CD8-positive, alpha-beta memory T cell (primary cell): ENCODE measurements at places on chromosomes 7 and 10.
A peak's percentile ranks its signal among the peaks of the same experiment; 100 is the strongest.

DNA sequence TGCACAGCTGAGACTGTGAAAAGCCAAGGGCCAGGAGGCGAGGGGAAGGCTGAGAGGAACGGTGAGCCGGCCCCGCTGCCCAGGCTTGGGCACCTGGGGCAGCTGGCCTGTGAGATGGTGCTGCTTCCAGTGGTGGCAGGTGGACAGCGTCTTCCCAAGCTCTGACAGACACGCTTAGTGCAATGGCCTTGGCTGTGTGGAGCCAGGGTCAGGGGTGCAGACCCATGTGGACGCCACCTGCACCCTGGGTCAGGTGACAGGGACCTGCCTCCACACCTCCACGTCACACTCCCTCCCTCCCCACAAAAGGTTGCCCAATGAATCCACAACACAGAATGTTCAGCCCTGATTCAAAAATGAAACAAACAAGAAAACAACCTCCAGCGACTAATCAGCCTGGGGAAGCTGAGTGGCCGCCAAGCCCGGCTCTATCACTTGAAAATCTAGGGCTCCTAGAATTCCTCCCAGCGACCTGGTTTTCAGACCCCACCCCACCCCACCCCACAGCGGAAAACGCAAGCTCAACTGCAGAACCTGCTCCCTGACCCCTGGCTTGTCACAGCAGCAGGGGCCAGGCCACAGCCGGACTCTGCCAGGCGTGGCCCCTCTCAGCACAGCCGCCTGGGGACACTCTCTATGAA, 54.3 kb downstream of the PRKAG2 start:
- DNase-seq: no peak

GRCh38 chr10:4825868-4826791, at the start of gene AKR1E2:
AKR1E2 (plus strand) TSS chr10:4826207; CDS start chr10:4826325, 118 bp downstream.
- DNase-seq: peak; percentile 8

DNA sequence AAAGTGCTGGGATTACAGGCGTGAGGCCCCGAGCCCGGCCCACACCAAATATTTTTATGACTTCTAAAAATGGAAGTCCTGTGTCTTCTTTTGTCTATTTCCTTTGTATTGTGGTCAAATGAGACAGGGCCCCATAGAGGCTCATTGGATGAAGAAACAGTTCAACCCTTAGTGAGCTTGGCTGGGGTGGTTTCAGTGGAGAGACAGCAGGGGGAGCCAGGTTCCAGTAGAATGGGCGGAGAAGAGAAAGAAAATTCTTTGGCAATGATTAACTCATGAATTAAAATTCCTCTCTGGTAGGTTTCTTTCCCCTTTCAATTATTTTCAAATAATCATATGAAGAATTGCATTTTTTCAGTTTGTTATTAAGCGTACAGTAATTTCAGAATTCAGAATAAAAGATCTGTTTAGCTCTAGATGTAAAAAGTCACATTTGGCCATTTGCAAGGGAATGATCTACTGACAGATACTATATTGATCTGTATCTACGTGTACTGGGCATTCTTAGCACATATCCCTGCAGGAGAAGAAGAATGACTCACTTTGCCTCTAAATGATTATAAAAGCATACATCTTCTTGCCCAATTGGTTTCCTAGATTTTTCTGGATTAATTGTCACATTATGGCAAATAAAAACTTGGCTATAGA, 43.2 kb downstream of the PNLIPRP3 start:
- no peak for DNase-seq

DNA sequence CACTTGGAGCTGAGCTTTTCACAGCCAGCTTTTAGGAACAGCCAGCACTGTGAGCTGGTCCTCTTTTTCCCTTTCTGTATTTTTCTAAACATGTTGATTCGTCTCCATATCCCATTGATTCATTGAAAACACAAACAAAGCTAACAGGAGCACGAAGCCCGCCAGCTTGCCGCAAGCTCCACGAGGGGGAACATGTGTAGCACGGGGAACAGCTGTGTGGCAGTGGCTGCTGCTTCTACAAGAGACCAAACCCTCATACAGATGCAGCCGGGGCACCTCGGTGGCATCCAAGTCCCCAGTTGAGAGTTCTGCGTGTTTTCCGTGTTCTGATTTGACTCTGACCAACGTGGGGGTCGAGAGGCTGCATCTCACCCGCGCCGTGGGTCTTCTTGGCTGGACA, 80.8 kb upstream of the SH2B2 start:
- no peak for DNase-seq

DNA sequence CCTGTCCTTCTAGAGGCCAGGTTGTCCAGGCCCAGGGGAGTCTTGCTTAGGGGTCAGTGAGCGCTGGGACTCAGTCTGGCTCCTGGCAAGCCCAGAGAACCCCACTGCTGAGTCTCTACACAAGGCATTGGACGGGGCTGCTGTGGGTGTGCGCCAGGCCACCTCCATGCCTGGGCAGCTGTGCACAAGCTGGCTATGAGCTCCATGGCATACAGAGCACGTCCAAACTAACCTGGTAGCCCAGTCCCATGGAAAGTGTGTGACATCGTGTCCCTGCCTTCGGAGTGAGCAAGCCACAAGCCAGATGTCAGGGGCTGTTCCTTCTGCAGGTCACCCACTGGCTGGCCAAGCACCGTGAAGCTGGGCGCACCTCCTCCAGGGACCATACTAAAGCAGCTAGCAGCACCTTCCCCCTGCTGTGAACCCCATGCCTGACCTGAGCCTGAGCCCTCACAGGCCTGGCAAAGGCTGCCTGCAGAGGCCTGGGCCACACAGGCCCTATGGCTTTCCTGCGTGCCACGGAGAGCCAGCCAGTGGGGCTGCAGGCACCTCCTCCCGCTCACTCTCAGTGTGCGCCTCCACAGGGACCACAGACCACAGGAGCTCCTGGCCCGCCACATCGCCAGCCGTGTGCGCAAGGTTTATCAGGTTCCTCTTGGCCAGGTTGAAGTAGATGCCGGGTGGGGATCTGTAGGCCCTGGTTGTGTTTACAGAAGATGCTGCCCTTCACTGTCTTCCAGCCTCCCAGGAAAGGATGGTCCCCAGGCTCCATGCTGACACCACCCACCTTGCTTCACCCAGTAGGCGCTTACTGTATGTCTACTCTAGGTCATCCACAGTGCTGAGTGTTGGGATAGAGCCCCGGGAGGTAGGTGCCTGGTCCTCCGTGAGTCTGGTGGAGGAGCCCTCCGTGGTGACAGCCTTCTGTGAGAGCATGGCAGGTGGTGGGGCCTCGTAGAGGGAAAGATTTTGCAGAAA, 219.7 kb downstream of the EBF3 start:
- DNase-seq: no peak

DNA sequence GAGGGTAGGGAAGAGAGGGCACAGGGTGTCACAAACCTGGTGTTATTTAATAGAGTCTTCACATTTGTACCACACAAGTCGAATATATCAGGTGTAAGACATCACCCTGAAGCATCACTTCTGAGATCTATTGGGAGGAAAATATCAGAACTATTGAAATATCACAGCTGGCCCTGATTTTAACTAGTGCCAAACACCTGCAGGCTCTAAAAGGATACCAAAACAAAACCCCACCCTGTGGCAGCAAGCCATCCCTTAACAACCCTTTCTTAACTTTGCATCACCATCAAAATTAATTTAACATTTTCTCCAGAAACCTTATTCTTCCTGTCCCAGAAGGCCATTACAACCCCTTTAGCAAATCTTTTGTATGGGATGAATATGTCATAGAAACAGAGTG, 365.4 kb downstream of the SUGCT start:
- no peak for DNase-seq
